ENCODE measurements at places on chromosomes 2 and 18.

- no peak for DNase-seq
Observed at GRCh38 chr18:56083523-56084287, 495.7 kb upstream of the TCF4 start.

- no peak for DNase-seq
Observed at GRCh38 chr2:177881008-177881747, 191.4 kb downstream of the PDE11A start.

GRCh38 chr2:188380280-188380679, 88.6 kb downstream of the GULP1 start:
- no peak for DNase-seq

- DNase-seq = no peak
Observed at GRCh38 chr18:74286106-74286855, 5.5 kb downstream of the CYB5A start.

All from activated naive CD4-positive, alpha-beta T cell (primary cell).